ENCODE measurements at places on chromosomes 16 and 17.

DNA sequence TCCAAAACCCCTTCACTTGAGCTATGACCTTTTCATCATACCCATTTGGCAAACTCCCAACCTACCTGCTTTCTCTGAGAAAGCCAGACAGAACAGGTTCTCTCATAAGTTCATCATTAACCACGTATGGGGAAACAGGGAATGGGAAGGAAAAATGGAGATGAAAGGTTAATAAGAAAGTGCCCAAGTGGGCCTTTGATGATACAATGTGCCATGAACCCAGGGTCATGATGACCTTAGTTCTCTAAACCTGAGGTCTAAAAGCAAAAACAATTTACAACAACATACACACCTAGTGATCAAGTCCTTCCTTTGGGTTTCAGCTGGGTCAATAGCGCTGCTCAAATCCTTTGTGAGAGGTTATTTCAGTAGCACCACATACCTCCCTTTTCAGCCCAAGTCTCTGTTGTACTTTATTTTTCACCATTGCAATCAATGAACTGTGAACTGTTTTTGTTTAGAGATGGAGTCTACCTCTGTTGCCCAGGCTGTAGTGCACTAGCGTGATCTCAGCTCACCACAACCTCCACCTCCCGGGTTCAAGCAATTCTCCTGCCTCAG lies 14.5 kb upstream of the RANGRF start:
- no peak for DNase-seq

DNA sequence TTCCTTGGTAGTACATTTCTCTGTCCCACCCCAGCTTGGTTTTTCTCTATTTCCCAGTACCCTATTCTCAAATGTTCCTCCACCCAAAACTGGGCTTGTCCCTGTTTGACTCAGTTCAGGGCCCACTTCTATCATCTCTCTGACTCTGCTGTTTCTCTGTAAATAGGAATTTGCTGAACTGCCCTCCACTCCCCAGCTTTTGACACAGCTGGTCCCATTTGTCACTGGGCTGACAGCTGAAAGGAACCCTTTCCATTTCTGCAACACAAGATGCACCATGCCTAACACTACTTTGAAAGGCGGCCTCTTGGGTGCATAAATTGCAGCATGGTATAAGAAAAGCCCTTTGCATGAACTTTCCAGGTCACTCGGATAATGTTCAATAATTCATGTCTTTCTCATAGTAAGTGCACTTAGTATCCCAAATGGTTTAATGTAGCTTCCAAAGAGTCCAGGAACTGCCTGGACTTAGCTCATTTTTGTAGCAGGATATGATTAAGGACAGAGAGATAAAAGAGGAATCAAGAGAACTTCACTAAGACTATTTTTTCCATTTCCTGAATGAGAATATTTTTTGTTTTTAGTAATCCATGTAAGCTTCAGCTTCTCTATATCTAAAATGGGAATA lies 256.7 kb downstream of the CDH11 start:
- DNase-seq: no peak

GRCh38 chr16:81315271-81316175 lies 761 bp downstream of the GAN start:
- peak; percentile 69 for DNase-seq

DNA sequence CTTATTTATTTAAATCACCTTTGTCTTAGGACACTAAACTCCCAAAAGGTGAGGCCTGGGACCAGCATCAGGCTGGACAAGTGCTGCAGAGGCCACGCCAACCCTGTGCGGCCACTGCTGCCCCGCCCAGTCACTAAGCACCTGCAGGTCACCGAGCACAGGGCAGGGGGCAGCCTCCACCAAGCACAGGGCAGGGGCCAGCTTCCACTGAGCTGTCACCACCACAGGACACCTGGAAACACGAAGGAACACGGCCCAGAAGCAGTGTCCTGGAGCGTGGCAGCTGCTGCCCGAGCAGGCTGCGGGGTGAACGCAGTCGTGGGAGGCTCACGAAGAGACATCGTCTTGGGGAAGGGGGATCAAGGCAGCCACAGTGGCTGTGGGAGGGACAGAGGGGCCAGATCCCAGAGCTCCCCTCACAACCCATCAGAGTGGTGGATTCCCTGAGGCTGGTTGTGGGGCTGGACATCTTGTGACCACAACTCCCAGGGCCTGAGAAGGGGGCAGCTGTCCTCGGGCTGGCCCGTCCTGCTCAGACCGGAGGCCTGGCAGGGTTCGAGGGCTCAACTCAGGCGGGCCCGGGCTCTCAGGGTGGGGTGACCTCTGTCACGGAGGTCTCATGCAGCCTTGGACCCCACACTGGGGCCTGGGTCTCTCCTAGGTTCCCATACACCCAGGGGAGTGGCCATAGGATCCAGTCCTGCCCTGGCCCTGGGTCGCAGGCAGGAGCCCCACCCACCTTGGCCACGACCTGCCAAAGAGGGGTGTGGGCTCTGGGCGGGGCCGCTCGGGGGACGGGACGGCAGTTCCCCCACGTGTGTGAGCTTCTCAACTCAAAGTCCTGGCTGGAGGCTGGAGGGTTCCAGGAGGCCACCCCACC lies 18.7 kb downstream of the RAB40B start:
- no peak for DNase-seq

DNA sequence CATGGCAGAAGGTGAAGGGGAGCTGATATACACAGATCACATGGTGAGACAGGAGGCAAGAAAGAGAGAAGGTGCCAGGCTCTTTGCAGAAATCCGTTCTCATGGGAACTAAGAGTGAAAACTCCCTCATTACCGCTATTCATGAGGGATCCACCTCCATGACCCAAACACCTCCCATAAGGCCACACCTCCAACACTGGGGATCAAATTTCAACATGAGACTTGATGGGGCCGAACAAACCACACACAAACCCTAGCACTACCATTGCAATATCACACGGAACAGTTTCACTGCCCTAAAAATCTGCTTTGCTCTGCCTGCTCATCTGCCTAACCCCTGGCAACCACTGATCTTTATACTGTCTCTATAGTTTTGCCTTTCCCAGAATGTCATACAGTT lies 34.8 kb downstream of the C17orf67 start:
- no peak for DNase-seq

GRCh38 chr16:4324492-4325252 lies 8.8 kb downstream of the GLIS2 start:
- no peak for DNase-seq

- DNase-seq: no peak
These were observed 5.1 kb upstream of the PLXDC1 start for GRCh38 chr17:39156491-39156890.

- no peak for DNase-seq
These were observed 72.0 kb upstream of the LGALS9 start for GRCh38 chr17:27558842-27559505.

DNA sequence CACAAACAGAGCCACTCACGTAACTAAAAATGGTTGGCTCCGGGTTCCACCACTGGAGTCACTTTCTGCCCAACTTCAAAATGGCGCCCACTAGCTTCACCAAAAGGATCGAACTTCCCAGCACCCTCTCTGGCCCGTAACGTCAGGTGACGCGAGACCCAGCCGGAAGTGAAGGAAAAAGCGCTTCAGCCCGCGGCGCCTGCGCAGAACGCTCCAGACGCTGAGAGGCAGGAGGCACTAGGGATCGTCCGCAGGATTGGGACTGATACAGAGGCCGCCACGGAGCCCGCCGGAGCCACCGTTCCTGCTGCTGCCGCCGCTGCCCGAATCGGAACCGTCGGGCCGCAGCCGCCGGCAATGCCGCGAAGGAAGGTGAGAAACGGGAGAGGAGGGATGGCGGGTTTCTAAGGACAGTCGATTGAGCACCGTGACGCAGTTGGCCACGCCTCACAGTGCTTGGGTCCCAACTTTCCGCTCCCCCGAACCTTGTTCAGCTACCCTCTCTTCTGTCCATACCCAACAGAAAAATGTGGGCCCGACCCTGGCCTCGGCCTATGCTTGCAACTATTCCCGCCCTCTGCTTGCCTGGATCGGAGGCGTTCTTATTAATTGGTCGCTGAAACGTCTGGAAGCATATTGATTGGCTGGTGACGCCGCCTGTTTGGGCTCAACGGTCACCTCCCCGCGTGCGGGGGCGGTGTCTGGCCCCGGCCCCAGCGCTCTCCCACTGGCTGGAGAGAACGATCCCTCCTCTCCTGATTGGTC lies at the start of gene KAT7:
TSS of gene KAT7 (plus strand) at position 204 of the 765 bp plus-strand sequence. CDS start at position 358, 154 bp downstream.
- DNase-seq: peak; percentile 97

DNA sequence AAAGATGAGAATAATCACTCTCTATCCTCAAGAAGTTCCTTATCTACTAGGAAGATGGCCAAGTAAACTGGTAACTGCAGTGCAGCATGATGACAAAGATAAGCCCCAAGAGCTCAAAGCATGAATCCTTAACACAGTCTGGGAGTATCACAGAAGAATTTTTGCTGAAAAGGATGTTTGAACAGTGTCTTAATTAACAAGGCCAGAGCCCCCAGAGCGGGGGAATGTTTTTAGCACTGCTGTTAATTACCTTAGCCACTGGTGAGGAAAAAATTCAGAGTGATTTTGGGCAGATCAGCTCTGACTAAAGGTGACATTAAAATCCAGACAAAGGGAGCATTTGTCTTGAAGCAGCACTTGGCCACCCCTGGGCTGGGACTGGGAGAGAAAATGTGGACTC lies 30.1 kb downstream of the ADAMTS18 start:
- DNase-seq: no peak

DNA sequence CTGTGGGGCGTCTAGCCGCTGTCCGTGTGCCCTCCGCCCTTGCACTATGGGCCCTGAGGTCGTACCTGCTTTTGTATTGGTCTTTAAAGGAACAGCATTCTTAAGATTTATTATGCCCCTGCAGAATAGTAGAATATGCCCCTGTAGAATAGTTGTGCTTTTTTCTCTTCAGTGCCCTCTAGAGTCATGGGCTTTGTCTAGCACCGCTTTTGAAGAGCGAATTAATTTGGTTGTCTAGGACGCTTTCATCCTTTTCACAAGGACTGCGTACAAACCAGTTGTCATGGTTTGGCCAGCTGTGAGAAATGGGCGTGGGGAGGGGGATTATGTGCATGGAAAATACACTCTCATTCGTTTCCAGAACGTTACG lies 621 bp downstream of the CEP95 start:
- peak; percentile 35 for DNase-seq

DNA sequence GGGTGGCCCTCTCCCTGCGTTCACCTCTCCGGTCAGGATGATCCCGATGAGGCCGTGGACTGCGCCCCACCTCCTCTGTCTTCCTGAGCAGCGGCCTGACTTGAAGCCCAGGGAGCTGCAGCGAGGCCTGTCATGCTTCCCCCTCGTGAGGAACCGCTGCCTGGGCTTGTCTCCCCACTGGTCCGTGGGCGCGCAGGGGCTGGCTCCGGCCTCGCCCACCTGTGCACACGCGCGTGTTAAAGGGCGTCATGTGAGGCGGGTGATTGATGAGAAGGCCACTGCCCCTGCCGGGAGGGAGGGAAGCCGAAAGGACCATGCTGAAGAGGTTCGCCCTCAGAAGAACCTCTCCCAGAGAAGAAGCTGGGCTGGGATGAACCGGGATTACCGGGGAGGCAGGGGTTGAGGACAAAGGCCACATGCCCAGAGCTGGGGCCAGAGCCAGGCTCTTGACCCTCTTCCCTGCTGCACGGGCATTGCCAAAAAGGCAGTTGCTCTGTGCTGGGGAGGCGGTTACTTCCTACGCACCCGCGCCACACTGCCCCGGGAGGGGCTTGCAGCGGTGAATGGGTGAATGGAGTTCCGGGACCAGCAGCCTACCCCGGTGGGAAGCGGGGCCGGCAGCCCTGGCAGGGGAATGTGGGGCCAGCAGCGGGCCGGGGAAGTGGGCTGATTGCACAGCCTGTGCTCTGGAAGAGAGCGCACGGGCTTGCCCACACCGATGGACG lies 85.9 kb upstream of the GSE1 start:
- no peak for DNase-seq

GRCh38 chr17:4600563-4600962 lies 16.2 kb downstream of the SMTNL2 start:
- DNase-seq: no peak

GRCh38 chr16:4003166-4003565 lies 113.1 kb downstream of the ADCY9 start:
- no peak for DNase-seq

DNA sequence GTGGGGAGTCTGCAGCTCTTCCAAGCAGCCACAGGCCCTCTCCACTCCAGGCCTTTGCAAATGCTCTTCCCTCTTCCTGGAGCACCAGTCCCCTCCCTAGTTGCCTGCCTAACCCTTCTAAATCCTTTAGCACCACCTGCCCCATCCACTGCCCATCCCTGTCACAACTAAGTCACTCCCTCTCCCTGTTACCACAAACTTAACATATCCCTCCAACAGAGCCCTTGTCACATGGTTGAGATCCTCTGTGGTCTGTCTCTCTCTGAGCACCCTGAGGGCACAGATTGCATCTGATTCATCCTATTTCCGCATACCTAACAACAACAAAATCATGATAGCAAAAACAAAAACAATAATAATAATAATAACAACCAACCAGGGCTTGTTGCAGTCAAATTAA lies 11.0 kb upstream of the BEAN1 start:
- DNase-seq: no peak

DNA sequence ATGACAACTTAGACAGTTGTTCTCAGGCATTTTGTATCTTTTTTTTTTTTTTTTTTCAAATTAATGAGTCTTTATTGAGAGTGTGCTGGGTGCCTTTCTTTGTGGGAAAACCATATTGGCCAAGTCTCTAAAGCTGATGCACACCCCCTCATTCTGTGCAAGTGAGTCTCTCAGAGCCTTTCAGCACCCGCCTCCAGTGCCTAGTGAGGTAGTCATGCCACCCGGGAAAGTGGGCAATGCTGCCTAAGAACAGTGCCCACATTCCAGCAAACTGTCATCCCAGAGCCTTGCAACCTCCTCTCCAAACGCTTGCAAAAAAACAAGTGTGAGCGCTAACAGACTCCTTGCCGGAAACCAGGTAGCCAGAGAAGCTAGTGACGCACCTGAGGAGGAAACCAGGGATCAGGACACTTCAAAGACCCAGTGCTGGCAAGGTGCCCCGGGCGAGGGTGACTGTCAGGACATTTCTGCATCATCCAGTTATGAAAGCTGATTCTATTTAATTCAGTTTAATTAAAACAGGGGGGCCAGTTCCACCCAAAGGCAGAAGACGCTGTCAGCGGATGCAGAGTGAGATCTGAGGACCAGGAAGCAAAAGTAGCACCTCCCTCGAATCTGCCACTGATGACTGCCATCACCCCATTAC lies 34.9 kb downstream of the SMARCE1 start:
- peak; percentile 75 for DNase-seq

DNA sequence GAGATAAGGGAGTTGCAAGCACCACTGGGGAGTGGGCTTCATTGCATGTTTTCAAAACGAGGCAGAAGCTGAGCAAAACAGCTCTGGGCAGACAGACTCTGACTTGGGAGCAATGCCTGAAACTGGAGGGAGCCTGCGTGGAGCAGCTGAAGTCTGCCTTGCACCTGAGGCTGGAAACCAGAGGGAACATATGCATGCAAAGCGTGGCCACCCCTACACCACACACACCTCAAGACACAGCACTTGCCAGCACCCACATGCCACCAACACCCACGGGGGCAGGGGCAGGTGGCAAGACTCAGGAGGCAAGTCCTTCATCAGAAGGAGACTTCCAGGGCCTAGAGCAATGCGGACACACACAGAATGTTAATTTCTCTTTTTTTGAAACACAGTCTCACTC lies 45.8 kb downstream of the COTL1 start:
- DNase-seq: no peak

- peak; percentile 35 for DNase-seq
These were observed 31.9 kb downstream of the SLFN11 start for GRCh38 chr17:35341411-35341992.
